ENCODE measurements at places on chromosomes 3 and 15. TPM values are rescaled to one million over a fixed set of nuclear protein-coding genes. Genes with fewer than 3 reads are reported as not detected.

RPL32 gene
- total RNA-seq, result 400 TPM

PRSS50 gene
- total RNA-seq, result not detected

CCDC33 gene
- not detected for total RNA-seq

CHRM5 gene
- not detected for total RNA-seq

KIF7 gene
- 14.3 TPM for total RNA-seq

ATP13A4 gene
- total RNA-seq, result not detected

PP2D1 gene
- not detected for total RNA-seq

RHOV gene
- not detected for total RNA-seq

DNA sequence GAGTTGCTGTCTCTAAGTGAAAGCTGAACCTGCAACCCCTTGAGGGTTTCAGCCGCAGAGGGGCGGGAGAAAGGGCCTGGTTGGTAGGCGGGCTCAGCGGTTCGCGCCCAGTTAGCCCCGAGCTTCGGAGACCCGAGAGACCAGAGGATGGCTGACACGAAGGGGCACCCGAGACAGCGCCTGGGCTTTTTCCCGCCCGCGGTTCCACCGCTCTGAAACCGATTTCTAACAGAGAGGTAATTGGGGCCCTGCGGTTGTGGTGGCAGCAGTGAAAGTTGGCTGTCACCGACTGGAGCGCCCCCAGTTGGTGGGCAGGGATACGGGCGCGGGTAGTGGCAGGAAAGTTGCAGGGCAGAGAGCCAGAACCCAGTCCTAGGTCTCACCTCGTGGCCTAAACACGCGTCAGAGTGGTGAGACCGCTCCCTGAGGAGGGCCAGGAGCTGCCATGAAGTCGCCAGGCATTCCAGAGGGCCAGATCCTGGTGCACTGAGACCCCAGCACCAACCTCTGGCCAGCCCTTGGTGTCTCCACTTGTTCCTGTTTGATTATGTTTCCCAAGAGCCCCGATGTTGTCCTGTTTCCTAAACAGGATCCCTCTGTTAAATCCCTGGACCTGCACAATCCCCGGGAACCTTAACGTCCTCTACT, 625 bp upstream of the ELL3 start:
- peak; percentile 94 for DNase-seq
- H3K4me3 ChIP-seq, result peak overlapping the region; percentile 48
- peaks cover 18% of the 10 kb centered on the region for H3K36me3 ChIP-seq

DNA sequence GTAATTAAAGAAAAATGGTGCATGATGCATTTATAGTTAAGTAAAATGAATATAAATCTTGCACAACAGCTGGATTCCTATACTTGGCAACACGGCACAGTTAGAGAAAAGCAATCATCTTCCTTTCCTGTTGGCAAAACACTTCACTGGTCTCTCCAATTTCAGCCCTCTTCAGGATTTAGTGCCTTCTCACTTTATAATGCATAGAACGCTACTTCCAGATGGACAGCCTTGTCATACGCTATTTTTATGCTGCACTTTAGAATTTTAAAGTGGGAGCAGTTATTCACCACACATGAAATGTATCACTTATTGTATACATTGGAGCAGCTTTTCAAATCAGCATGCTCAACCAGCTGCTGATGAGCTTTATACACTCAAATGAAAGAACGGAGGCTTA, 194.4 kb upstream of the GBE1 start:
- no peaks in the 10 kb centered on the region for H3K27me3 ChIP-seq
- H3K27ac ChIP-seq, result no peak overlapping the region
- H3K4me3 ChIP-seq, result no peak overlapping the region
- H3K36me3 ChIP-seq, result no peaks in the 10 kb centered on the region

DNA sequence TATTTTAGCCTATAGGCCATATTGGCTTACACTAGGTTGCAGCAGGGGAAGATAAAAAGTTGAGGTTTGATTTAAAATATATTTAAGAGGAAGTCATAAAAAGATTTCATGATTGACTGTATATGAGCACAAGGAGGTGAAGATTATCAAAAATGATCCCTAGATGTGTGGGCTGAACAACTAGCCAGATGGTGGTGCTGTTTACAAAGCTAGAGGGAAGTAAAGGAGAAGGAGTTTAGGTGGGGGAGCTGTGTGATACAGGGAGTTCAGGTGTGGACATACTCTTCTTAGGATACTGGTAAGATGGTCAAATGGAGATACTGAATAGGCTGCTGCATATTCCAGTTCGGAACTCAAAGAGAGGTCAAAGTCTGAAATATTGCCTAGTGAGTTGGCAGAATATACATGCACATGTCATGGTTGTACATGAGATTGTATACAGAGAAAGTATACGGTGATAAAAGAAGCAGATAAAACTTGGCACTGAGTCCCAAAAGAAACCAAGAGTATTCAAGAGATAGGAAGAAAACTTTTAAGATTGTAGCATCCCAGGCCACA, 727.8 kb downstream of the NLGN1 start:
- no peak overlapping the region for H3K4me3 ChIP-seq
- no peaks in the 10 kb centered on the region for H3K27me3 ChIP-seq
- H3K36me3 ChIP-seq, result no peaks in the 10 kb centered on the region
- H3K27ac ChIP-seq, result no peak overlapping the region
- DNase-seq, result no peak

GRCh38 chr15:63104727-63105126, 16.9 kb upstream of the LACTB start:
- H3K4me1 ChIP-seq, result peaks cover 27% of the 10 kb centered on the region
- no peaks in the 10 kb centered on the region for H3K27me3 ChIP-seq
- H3K4me3 ChIP-seq, result no peak overlapping the region
- H3K27ac ChIP-seq, result no peak overlapping the region
- H3K36me3 ChIP-seq, result no peaks in the 10 kb centered on the region

DNA sequence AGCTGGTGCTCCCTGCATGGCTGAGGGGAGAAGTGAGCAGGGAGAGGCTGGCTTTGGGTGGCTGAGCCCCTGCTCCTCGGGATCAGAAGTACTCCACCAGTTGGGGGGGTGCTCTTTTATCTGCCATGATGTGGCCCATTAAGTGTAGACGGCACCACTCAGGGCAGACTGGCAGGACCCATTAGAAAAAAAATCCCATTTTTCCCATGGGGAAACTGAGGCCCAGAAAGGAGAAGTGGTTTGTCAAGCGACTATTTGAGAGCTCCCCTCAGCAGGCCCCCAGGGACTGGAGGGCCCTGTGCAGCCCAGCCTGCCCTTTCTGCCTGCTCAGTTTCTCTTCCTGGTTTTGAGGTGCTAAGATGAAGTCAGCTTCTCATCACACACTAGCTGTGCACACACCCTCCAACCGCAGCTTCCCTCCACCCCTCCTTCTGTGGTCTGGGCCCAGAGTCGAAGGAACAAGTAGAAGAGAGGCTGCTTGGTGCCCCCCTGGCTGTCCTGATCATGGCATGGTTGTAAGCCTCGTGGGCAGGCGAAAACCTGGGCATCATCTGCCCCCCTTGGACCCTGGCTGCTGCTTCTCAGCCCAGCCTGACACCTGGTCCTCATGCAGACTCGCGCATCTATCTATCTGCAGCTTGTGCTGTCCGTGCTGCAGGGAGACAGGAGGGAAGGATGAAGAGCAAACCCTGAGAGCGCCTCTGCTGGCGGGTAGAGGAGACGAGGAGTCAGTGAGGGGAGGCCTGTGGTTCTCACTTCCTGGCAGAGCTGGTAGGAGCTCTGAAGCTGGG, 5.6 kb downstream of the CSK start:
- H3K27me3 ChIP-seq, result no peaks in the 10 kb centered on the region
- H3K27ac ChIP-seq, result no peak overlapping the region
- peak; percentile 65 for DNase-seq
- peaks cover 12% of the 10 kb centered on the region for H3K36me3 ChIP-seq
- peaks cover 41% of the 10 kb centered on the region for H3K4me1 ChIP-seq

GRCh38 chr3:20380295-20380694, 194.3 kb upstream of the SGO1 start:
- no peaks in the 10 kb centered on the region for H3K36me3 ChIP-seq
- no peak overlapping the region for H3K27ac ChIP-seq
- DNase-seq, result no peak
- H3K4me1 ChIP-seq, result no peaks in the 10 kb centered on the region

DNA sequence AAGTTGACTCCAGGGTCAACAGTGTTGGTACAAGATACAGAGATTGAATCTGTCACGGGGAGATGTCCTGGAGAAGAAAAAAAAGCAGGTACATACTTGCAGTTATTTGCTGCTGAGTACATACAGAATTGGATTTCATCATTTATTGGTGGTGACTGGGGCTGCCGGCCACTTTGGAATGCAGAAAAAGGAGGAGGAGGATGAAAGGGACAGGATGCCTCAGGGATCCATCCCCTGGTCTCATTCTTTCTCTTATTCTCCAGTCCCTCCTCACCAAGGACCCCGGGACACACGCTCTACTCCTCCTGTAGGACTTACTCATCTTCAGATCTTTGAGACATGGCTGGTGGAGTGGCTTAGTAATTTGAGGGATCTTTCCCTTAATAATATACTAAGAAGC, 30.0 kb upstream of the MEIS2 start:
- H3K27me3 ChIP-seq, result peaks cover 6% of the 10 kb centered on the region
- no peaks in the 10 kb centered on the region for H3K36me3 ChIP-seq
- no peak overlapping the region for H3K4me3 ChIP-seq
- DNase-seq, result no peak
- H3K27ac ChIP-seq, result no peak overlapping the region

DNA sequence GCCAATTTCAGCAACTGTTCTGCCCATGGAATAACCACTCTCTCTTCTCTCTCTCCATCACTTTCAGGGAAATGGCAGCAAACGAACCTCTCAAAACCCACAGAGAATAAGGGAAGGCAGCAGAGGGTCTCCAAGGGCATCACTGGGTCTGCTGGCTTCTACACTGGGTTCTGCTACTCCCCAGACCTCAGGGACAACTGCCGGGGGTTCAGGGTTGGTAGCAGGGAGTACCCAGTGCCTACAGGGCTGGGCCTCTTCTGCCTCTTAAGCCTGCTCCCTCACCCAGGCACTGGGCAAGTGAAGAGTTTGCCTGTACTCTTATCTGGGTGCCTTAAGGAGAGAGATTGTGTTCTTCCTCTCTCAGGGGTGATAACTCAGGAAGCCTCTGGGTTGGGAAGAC, 2.5 kb downstream of the TCTA start:
- no peak for DNase-seq
- H3K36me3 ChIP-seq, result peaks cover 76% of the 10 kb centered on the region
- H3K4me3 ChIP-seq, result no peak overlapping the region
- peaks cover 17% of the 10 kb centered on the region for H3K4me1 ChIP-seq

GRCh38 chr3:80677796-80678195, 910.0 kb upstream of the ROBO1 start:
- no peak for DNase-seq
- H3K4me1 ChIP-seq, result no peaks in the 10 kb centered on the region

- H3K27ac ChIP-seq, result no peak overlapping the region
- H3K27me3 ChIP-seq, result no peaks in the 10 kb centered on the region
- no peak for DNase-seq
- H3K36me3 ChIP-seq, result no peaks in the 10 kb centered on the region
- H3K4me1 ChIP-seq, result no peaks in the 10 kb centered on the region
Observed at GRCh38 chr3:63639806-63640205, 12.7 kb upstream of the SNTN start.

- DNase-seq, result no peak
- H3K27me3 ChIP-seq, result peaks cover 5% of the 10 kb centered on the region
- no peak overlapping the region for H3K27ac ChIP-seq
- H3K36me3 ChIP-seq, result no peaks in the 10 kb centered on the region
- H3K4me3 ChIP-seq, result no peak overlapping the region
Observed at GRCh38 chr3:56547486-56547885, 9.5 kb upstream of the CCDC66 start.

GRCh38 chr3:120664926-120665325, 17.1 kb downstream of the HGD start:
- H3K4me3 ChIP-seq, result no peak overlapping the region
- no peaks in the 10 kb centered on the region for H3K36me3 ChIP-seq
- no peak for DNase-seq
- no peak overlapping the region for H3K27ac ChIP-seq
- no peaks in the 10 kb centered on the region for H3K27me3 ChIP-seq

DNA sequence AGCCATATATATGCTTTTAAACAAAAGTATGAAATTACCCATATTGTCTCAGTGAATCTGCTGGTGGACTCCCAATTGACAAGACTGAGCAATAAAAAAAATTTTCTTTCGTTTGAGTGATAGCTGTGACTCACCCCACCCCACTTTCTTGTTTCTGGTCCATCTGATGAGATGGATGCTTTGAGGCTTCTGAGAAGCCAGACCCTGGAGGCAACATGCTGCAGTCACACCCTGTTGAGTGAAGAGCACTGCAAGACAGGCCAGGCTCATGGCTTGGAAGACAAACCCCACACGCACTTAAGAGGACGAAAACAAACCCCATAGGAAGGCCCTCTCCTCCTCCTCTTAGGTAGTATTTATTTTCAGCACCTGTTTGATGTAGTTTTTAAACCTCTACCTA, 276.0 kb upstream of the TTC14 start:
- H3K27ac ChIP-seq, result no peak overlapping the region
- no peaks in the 10 kb centered on the region for H3K4me1 ChIP-seq
- no peak for DNase-seq
- no peaks in the 10 kb centered on the region for H3K36me3 ChIP-seq
- no peak overlapping the region for H3K4me3 ChIP-seq
- H3K27me3 ChIP-seq, result no peaks in the 10 kb centered on the region

DNA sequence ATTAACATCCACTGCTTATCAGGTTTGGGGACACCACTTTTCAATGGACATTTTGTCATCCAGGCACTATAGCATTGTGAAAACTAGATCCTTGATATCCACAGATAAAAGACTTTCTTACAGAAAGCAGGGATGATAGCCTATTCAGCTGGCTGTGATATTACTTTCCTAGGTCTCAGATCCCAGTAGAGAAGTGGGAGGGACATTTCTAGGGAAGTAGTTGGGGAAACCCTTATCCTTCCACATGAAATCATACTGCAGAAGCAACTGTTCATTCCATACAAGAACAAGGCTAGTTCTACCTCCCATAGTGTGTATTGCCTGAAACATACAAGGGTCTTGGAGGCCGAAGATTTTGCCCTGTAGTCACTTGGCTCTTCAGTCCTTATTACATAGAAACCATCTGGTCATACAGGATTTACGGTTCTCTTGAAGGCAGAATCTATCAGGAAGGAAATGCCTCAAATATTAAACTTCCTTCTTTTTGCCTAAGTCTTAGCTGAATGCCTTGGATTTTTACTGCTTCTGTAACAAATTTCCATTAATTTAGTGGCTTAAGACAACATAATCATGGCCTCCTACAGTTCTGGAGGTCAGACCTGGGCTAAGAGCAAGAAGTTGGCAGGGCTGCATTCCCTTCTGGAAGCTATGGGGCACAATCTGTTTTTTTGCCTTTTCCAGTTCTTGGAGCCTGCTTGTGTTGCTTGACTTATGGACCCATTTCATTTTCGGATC, 119.4 kb downstream of the ECT2 start:
- no peak overlapping the region for H3K27ac ChIP-seq
- no peaks in the 10 kb centered on the region for H3K4me1 ChIP-seq
- H3K36me3 ChIP-seq, result no peaks in the 10 kb centered on the region
- H3K27me3 ChIP-seq, result no peaks in the 10 kb centered on the region
- H3K4me3 ChIP-seq, result no peak overlapping the region
- no peak for DNase-seq

DNA sequence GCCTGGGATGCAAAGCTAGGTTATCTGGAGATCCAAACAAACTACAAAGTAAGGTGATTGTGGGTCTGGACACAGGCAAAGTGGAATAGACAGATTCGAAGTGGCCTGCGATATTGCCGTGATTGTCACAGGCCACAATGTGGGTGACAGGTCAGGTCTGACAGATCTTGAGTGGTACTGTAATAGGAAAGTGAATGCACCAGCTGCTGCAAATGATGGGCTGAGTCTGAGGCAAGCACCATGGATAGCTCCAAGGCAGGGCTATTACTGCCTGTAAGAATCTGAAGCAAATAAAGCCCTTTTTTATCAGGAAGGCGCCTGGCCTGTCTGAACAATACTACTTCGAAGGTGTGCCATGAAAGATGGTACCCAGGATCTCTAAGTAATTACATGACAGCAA, 10.0 kb downstream of the ARMC8 start:
- H3K27me3 ChIP-seq, result no peaks in the 10 kb centered on the region
- H3K36me3 ChIP-seq, result peaks cover 6% of the 10 kb centered on the region
- H3K4me1 ChIP-seq, result no peaks in the 10 kb centered on the region
- no peak overlapping the region for H3K27ac ChIP-seq
- H3K4me3 ChIP-seq, result no peak overlapping the region

Measured in SJSA1 (cell line).